ENCODE measurements at places on chromosomes 5 and 9. TPM values are rescaled to one million over a fixed set of nuclear protein-coding genes. Genes with fewer than 3 reads are reported as not detected.

TRPM3 gene
- not detected for total RNA-seq

DNA sequence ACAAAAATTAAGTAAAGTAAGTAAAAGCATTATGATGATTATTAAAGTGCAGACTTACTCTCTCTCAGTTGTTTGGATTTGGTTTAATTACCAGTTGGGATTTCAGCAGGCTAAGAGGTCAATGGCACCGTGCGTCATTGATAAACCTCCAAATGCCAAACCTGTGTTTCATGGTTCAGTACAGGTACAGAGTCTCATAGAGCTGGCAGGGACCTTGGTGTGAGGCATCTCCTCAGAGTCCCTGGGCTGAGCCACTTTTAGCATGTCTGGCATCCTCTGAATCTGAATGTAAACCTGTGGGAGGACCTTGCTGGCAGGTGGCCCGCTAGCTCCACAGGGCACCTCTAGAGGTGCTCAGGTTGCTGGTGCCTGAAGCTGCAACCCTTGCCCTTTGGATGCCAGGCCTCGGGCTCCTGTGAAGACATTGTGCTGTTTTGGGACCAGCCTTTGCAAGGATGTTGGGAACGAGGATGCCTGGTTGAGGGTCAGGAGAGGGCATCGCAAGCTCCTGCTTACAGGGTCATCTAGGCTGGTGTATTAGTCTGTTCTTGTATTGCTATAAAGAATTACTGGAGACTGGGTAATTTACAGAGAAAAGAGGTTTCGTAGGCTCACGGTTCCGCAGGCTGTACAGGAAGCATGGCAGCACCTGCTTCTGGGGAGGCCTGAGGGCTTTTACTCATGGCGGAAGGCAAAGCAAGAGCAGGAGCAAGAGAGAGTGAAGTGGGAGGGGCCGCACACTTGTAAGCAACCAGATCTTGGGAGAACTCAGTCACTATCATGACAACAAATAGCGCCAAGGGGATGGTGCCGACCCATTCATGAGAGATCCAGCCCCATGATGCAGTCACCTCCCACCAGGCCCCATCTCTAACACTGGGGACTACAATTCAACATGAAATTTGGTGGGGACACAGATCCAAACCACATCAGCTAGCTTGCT is 14.9 kb upstream of the STC2 start:
- DNase-seq = no peak

TAF1L gene
- total RNA-seq = 0.05 TPM

- no peak for DNase-seq
Observed at GRCh38 chr5:113338628-113339027, 96.2 kb downstream of the TSSK1B start.

GRCh38 chr9:71774920-71775319 is 6.6 kb upstream of the CEMIP2 start:
- DNase-seq = no peak

GRCh38 chr9:124032247-124032646 is 20.7 kb downstream of the LHX2 start:
- DNase-seq = no peak

SQSTM1 gene
- 251 TPM for total RNA-seq

DNA sequence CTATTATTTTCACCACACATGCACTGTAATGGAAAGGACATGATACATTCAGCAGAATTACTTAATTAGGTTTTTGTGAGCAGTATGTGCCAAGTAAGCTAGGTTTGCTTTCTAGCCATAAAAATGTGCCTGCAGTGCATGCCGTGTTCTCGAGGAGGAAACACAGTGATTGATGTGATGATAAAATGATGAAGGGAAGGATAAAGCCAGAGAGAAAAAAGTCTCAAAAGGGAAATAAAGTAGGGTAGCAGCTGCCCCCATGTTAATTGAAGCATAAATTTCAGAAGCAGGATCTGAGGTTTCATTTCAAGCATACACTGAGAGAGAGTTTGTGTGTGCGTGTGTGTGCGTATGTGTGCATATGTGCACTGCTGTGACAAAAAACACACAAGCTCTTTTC is 714.2 kb upstream of the C9orf72 start:
- DNase-seq = no peak

GRCh38 chr5:58836351-58836750 is 253.5 kb downstream of the RAB3C start:
- no peak for DNase-seq

TMEM252 gene
- total RNA-seq = not detected

- no peak for DNase-seq
Observed at GRCh38 chr5:109701792-109702191, 12.1 kb downstream of the MAN2A1 start.

- DNase-seq = no peak
Observed at GRCh38 chr5:136062366-136063274, 33.8 kb downstream of the TGFBI start.

DNA sequence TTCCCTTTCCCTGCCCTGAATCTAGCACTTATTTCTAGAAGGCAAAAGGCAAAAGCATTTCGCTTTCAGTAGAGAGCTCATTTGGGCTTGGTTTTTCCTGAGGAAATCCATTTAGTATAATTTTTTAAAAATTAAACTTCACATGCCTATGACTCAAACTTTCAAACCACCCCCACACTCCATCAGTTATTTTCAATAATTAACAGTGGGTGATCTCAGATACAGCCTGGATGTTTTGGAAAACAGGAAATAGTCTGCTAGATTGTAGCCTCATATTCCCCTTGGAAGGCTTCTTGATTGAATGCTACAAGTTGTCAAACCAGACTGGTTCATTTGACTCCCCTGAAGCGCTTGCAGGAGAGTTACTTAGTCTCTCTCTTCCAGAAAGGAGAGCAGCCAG is 40.6 kb downstream of the SEMA5A start:
- no peak for DNase-seq

DNA sequence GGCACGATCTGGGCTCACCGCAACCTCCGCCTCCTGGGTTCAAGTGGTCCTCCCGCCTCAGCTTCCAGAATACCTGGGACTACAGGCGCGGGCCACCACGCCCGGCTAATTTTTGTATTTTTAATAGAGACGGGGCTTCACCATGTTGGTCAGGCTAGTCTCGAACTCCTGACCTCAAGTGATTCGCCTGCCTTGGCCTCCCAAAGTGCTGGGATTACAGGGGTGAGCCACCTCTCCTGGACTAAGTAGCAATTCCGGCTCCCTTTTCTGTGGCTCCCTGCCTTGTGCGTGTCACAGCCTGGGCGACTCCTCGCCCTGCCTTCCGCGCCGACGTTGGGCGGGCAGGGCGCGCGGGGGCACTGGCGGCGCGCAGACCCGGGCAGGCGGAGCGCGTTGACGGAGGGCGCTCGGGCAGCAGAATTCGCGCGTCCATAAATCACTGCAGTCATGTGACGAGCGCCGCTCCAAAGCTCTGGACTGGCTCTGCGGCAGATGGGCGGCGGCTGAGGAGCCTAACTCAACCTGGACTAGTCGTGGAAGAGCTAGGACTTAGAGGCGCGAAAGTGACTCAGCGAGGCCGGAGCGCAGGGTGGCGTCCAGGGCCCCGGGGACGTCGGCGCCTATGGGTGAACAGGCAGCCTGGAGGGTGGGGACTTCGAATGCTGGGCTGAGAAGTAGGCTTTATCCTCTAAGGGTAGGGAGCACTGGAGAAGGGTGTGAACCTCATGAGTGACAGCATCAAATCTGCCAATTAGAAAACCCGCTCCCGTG is 1.4 kb upstream of the CIZ1 start:
- DNase-seq = peak; percentile 62

- DNase-seq = no peak
Observed at GRCh38 chr5:155850370-155850769, 476.6 kb upstream of the SGCD start.

TMEM215 gene
- total RNA-seq = not detected

GRCh38 chr5:177545487-177546257 is 8.7 kb downstream of the FAM193B start:
- DNase-seq = no peak

GRCh38 chr5:137581776-137582175 is 82.7 kb upstream of the SPOCK1 start:
- no peak for DNase-seq
